Posterior cingulate gyrus (tissue), 11 donors: ENCODE measurements at places on chromosomes 3 and 15.

DNA sequence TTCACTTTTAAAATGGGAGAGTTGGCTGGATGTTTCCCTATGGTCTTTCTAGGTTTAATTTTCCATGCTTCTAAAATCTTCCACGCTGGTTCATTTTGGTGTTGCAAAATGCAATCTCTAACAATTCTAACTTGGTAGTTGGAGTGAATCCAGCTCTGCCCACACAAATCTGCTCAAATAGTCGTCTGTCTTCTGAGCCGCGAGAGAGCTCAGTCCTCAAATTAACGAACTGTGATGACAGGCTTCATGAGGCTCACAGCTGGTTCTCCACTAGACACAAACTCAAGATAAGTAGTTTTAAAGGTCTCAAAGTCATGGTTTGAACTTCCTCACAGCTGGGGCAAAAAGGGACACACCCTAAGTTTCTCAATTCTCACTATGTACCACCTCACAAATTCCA lies 178.6 kb upstream of the LYSMD4 start:
- no peak for DNase-seq

DNA sequence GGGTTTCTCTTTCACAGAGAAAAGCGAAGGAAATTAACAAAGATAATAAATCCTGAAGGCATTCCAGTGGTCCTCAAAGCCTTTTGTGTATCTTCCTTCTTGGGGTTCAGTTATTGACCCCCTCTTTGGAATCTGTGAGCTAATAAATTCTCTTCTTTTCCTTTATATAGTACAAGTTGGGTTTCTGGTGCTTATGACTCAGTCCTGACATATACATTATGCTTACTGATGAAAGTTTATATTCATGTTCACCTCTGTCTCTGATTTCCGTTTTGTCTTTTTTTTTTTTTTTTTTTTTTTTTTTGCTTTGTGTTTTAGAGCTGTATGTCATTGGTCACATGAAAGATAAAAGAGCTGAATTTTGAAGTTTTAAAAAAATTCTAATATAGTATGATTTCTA lies 230.7 kb upstream of the RBMS3 start:
- DNase-seq, result no peak

- DNase-seq, result no peak
Measured at GRCh38 chr3:171295484-171296373, 164.5 kb downstream of the TNIK start.

GRCh38 chr3:63228677-63229076 lies 49.4 kb upstream of the SYNPR start:
- no peak for DNase-seq

DNA sequence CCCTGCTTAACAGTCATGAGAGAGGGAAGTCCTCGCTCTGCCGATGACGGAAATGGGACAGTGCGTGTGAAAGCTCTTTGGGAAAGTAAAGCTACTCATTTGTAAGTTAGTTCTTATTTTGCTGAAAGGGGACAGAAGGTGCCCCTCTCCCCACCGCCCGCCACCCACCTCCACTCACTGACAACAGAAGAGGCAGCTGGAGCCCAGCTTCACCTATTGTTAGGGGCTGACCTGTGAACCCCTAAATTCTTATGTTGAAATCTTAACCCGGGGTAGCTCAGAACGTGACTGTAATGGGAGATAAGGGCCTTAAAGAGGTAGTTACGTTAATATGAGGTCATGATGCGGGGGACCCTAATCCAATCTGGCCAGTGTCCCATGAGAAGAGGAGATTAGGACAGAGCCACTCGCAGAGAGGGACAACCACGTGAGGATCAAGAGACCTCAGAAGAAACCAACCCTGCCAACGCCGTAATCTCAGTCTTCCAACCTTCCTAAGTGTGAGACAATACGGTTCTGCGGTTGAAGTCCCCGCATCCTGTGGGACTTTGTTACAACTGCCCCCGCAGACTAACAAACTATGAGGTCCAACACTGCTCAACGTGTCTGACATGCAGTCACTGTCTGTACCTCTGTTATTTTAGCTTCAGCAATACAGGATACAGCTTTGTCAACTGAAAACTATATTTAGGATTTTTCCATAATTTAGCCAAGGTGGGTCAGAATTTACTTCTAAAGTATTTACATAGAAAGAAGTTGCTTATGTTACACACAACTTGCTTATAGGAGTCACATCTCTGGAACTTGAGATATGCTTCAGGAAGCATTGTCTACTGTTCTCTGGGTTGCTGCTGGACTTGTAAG lies 51.7 kb downstream of the PCSK6 start:
- no peak for DNase-seq

GRCh38 chr3:108420926-108421325 lies 89.5 kb downstream of the MYH15 start:
- DNase-seq, result no peak

DNA sequence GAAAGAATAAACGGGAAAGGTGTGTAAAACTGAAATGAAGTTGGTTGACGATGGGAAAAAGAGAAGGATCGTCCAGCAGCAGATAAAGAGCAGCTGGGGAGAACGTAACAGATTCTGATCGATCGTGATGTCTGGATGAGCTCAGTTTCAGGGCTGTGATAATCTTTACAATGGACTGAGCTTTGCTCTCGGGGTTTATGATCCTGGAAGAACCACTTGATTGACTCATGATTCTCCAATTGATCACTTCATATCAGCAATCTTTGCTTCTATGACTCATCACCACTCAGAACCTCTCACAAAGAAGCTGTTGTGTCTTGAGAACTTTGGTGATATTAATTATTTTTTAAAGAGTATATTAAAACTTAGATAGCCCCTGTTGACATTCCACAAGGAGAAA lies 690.7 kb downstream of the TUSC7 start:
- no peak for DNase-seq

DNA sequence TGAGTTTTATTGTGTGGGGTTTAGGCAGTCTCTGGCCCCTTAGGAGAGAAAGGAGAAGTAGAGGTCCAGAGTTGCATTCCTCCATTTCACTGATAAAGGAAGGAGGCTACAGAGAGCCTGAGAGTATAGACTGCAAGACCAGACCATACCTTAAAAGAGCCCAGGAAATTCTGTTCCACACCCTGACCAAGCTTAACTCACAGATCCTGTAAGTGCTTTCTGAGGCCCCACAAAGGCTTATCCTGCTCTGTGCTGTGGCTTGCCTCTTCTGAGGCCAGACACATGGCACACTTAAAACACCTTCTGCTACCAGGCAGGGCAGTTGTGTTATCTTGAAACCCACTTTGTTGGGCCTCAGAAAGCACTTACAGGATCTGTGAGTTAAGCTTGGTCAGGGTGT lies 39.2 kb upstream of the LEKR1 start:
- DNase-seq, result no peak

DNA sequence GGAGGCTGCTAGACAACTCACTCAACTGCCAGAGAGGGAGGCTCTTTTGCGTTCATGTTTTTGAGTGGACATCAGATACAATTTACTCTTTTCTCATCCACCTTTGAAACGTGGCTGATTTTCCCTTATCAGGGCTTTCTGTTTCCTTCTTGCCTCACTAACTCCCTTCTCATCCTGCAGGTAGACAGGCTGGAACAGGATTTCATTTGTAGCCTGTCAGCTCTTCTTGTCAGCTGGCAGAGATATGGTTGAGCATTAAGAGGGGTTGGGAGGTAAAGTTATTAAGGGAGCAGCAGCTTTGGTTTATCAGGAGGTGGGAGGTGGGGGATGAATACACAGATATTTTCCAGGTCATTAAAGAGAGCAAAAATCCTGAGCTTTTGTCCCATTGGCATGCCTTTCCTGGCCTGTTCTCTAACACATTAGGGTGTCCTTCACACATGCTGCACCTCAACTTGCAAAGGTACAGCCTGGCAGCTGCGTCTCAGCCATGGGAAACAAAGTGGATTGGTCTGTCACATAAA lies 73.5 kb downstream of the PPM1L start:
- no peak for DNase-seq
